ENCODE measurements at places on chromosomes 11 and 22.

DNA sequence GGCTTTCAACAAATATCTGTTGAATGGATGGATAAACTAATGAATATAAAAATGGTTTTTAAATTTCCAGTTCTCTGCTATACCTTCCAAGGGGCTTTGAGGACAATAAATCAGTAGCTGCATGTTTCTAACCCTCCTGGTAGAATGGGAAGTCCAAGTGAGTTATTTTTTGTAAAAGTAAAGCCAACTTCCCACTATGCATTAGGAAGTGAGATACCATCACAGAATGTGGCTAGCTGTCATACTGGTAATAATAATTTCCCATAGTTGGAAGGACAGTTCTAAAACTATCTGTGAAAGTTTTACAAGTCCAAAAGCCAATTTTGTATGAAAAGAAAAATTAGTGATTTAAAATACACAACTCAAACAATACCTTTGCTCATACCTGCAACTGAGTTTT, 50.0 kb downstream of the TMEM123 start:
- no peak for DNase-seq

DNA sequence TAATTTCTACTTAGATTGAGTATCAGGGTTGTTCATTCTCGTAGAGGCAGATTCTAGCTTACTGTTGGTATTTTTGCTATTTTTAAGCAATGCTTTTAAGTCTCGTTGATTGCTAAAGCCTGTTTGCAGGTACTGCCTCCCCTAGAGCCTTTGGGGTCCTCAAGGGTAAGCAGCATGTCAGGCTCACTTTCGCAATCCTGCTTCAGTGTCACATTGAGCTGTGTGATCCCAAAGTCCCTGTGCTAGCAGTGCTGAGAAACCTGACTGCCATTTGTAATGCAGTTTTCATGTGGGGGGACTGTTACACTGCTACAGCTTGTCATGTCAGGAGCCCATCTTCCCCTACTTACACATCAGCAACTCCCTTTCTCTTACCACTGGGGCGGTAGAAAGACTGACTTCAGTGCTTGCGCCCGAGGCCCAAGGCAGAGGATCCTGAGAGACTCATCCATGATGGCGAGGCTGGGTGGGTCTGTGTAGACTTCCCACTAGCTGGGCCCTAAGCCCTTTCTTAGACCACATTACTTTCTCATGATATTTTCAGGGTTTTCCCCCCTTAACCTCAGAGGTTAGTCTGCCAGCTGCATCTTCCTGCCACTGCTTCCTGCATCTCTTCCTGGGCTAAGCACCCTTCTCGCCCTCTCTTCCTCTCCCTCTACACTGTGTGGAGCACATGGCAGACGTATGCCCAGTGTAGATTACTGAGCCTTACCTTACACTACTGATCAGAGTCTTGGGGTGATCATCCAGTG, 40.8 kb upstream of the ST14 start:
- DNase-seq, result no peak

DNA sequence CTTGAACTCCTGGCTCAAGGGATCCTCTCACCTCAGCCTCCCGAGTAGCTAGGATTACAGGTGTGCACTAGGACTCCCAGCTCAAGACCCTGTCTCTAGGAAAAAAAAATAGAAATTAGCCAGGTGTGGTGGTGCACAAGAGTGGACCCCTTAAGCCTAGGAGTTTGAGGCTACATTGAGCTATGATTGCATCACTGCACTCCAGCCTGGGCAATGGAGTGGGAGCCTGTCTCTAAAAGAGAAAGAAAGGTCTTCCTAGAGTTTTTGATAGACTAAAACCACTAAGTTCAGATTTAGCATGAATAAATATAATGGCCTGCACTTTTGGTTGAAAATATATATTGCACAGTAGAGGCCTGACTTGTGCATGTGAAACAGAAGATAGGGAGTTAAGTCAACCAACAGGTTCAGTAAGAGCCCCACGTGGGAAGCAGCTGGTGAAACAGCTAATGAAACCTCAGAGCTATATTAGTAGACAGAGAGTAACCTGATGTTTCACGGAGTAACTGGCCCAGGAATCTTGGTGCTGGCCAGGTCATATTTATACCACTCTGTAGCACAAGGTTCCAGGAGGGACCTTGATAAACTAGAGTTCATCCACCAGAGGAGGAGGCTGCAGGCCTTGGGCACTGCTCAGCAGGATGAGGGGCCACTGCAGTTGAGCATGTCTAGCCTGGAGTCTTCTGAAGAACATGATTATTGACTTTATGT, 4.6 kb upstream of the MICAL3 start:
- DNase-seq, result no peak

- DNase-seq, result no peak
Measured at GRCh38 chr22:40322021-40322420, 24.3 kb upstream of the ADSL start.

DNA sequence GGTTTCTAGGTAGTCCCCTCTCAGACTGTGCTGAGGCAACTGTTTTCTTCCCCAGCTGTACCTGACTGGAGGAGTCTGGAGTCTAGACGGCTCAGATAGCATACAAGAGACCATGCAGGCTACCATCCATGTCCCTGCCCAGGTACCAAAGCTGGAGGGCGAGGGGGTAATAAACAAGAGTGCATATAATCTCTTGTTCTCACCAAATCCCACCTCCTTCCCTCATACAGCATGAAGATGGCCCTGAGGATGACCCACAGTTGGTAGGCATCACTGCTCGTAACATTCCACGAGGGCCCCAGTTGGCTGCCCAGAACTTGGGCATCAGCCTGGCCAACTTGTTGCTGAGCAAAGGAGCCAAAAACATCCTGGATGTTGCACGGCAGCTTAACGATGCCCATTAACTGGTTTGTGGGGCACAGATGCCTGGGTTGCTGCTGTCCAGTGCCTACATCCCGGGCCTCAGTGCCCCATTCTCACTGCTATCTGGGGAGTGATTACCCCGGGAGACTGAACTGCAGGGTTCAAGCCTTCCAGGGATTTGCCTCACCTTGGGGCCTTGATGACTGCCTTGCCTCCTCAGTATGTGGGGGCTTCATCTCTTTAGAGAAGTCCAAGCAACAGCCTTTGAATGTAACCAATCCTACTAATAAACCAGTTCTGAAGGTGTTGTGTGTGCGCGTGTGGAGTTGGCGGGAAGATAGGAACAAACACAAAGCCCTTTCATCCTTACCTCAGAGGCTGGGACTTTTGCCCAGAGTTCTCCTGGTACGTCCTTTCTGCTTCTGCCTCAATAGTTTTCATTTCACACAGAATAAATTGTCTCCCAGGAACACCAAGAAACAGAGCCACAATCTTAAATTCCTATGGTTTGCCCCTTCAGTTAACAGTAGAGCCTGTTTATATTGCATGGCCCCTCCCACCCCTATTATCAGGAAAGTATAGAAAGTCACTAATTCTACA, 8.5 kb downstream of the HMBS start:
- no peak for DNase-seq

DNA sequence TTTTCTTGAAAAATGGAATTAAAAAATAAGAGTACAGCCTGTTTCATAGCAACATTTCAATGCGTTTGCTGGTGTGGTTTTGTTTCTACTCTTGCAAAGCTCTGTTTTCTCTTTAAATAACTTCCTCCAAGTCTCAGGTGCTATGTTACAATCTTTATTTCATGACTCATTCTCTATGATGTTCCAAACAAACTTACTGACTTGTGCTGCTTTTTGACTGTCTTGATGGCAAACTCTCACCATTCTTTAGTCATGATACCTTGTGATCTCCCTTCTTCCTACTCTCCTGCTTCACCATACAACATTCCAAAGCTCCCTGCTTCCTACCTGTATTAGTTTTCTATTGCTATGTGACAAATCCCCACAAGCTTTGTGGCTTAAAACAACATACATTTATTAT, 166.1 kb downstream of the C11orf91 start:
- DNase-seq, result no peak

- no peak for DNase-seq
Measured at GRCh38 chr11:57819252-57819979, 57.8 kb downstream of the CTNND1 start.

- no peak for DNase-seq
Measured at GRCh38 chr11:64007160-64007628, 21.0 kb downstream of the OTUB1 start.

GRCh38 chr11:104892723-104893511, 5.3 kb downstream of the CASP12 start:
- no peak for DNase-seq

GRCh38 chr11:64060263-64060860, 24.6 kb downstream of the FLRT1 start:
- no peak for DNase-seq

GRCh38 chr11:62853279-62853965, 14.0 kb upstream of the WDR74 start:
- no peak for DNase-seq

- DNase-seq, result no peak
Measured at GRCh38 chr11:78094250-78094649, 14.6 kb upstream of the NDUFC2 start.

DNA sequence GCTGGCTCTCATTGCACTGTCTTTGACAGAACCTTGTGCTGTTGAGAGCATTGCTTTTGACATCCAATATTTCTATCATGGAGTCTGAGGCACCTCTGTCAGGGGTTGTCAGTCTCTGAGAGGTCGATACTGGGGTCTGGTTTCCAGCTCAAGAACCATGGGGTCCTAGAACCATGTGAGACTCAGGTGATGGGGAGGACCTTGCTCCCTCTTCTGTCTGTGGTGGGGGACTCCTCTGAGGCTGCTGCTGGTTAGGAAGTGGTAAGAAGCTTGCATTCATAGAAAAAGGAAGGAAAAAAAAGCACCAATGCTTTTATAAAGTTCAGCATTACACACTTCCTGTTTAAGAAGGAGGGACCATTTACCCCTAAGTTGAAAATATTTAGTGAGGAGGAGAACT, 91.8 kb upstream of the CD44 start:
- DNase-seq, result no peak

- DNase-seq, result peak; percentile 58
Measured at GRCh38 chr11:99268886-99269285, 248.1 kb downstream of the CNTN5 start.

GRCh38 chr22:48226026-48227013, 1463.9 kb downstream of the TBC1D22A start:
- no peak for DNase-seq

DNA sequence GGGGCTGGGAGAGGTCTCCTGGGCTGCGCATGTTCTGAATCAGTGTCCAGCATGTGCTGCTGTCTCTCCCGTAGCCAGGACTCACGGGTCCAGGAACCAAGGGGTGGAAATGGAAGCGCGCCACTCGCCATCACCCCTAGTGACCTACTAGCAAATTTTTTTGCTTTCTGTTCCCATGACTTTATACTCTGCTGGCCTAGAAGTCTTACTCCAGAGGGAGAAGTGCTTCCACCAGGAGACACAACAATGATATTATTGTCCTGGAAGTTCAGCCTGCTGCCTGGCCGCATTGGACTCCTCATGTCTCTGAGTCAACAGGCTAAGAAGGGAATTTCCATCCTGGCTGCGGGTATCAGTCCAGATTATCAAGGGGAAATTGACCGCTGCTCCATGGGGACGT, 729.7 kb downstream of the BRD1 start:
- DNase-seq, result no peak

DNA sequence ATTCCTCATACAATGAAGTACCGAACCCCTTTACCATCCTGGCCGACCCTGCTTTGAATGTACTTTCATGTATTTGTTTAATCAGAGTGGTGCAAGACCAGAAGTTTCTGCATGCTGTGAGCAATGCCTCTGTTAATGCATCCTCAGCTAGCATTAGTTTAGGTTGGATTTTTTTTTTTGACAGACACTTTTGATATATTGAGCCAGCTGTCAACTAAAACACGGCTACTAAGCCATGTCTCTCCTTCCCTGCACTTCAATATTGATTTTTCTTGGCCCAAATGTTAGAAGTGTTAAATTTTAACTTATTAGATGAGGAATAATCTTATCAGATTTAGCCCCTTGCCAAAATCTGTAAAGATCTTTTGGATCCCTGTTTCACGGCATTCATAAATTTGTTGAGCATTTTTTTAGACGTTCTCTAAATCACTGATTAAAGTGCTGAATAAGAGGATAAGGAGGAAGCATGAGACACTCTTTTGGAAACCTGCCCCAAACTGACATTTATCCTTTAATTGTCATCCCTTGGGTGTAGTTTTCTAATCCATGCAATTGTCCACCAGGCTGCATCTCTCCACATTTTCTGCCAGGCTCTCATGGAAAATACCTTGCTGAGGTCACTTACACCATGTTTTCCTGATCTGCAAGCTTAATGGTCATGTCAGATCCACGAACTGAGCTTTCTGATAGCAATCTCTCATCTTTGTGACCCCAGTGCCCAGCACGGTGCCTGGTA, 130.7 kb downstream of the FEZ1 start:
- no peak for DNase-seq

GRCh38 chr22:36921309-36922104, 8.1 kb downstream of the CSF2RB start:
- DNase-seq, result no peak

- no peak for DNase-seq
Measured at GRCh38 chr11:1218256-1218787, 4.5 kb upstream of the MUC5B start.

GRCh38 chr11:87493516-87493915, 455.8 kb downstream of the TMEM135 start:
- no peak for DNase-seq

- DNase-seq, result peak; percentile 43
Measured at GRCh38 chr22:44752285-44753188, at the start of gene ARHGAP8. TSS of gene ARHGAP8 (plus strand) at chr22:44752575. CDS start at chr22:44786528, 33,953 bp downstream.

DNA sequence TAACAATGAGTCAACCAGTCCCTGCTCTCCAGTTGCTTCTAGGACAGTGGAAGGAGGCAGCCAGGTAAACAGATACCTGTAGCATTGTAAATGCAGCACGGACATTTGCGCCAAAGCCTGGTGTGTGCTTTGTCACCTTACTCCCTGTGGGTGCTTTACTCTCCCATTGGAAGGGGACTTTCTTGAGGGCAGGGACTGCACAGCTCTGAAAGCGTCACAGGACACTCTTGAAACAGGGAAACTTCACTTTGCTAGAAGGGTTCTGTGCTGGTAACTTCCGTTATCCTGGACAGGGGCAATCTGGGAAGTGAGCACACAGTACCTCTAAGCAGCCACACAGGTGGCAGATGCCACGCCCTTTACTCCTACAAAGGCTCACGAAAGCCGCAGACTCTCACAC, 99.8 kb downstream of the MYO18B start:
- DNase-seq, result no peak

DNA sequence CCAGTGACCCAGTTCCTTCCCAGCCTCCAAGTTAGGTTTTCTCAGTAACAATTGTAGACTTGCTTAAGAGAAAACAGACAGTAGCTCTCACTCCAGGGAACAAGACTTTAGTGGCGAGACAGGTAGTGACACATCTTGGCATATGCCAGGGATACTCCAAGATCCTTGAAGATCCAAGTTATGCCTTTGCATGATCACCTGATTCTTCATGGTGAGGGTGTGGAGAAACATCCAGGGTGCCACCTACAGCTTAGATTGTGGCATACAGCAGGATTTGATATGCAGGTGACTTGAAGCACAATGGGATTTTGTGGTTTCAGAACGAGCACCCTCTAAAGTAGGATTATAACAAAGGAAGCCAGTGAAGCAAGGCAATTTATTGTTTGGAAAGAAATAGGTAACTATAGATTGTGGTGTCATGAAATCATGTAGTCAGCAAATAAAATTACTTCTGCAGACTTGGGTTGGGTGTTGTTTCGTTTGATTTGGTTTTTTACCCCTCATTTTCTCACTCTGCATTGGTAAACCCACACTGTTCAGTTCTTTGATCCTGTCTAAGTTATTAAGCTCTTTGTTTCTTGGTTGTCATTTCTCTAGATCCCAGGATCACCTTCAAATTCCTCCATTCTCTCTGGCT, 9.2 kb downstream of the POU2AF3 start:
- DNase-seq, result peak; percentile 31

Data from NCI-H2171 (cell line).